ENCODE measurements at places on chromosomes 11 and 22.

- no peak for DNase-seq
Observed at GRCh38 chr11:15673408-15673831, 558.7 kb downstream of the INSC start.

DNA sequence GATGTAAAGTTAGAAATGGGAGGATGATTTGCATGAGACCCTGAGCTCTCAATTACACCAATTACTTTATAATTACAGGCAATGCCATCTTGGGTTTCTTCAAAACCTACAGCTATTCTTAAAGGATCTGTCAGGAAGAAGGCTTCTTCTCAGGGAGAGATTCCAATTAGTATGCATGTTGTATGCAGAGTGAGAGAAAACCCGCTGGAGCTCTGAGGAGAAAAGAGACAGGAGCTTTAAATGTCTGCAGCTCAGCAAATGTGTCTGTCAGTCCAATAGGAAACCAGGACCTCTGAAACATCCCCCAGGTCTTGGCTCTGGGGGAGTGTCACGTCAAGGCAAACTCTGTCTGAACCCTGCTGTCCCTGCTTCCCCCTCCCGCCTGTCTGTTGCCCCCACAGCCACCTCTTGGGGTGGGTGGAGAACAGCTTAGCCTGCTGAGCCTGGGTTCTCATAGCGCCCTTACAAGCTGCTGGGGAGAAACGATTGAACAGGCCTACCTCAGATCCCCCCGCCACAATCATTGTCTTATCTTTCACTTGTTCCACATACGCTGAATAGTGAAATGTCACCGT, 140.2 kb downstream of the SPATA19 start:
- DNase-seq: no peak

DNA sequence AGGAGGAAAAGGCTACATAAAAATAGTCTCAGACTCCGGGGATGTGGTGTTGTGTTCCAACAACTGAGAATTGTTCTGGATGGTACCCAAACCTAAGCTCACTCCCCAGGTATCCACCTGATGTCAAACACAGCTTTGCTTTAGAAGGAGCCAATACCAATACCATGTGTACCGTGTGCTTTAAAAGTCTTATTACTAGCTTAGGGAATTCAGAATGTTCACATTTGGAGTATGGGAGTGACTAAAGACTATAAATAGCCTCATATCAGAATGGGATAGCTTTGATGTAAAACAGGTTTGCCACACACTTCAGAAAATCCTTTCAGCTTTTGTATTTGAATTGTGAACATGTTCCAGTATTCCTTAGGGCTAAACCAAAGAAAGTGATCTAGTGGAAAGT, 248.7 kb upstream of the ARHGAP42 start:
- no peak for DNase-seq

DNA sequence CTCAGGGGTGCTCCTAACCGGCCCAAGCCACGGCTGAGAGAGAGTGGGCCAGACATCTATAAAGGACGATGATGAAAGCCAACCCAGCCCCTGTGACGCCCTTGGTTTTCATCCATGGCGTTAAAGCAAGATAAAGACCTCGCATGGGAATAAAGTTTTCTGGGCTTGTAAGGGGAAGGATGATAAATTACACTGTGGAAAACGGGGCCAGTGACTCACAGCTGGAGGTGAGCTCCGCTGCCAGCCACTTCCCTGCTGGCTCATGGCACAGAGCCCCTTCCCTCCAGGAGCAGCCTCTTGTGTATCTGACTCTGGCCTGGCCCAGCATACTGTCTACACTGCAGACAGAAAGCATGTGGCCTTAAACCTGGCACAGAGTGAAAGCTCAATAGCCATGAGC, 503.2 kb upstream of the B3GAT1 start:
- DNase-seq: no peak

DNA sequence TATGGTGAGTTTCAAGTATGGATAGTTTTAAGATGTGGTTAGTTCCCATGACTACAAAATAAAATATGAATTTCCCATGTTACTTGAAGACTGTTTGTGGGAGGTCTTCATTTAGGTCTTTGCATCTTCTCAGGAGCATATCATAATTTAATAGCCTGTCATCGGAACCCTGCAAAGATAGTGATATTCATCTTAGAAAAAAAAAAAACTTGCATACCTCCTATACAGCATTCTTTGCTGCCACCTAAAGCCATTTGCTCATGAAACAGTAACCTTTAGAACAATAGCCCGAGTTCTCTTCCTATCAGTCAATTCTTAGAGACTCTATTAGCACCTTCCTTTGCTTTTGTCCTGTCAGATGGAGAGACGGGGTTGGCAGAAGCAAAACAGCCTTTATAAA, 75.3 kb downstream of the ARFGAP2 start:
- DNase-seq: no peak

GRCh38 chr11:68213135-68213515, at the start of gene KMT5B:
Gene KMT5B, minus strand, starts transcription at chr11:68213296. Its CDS starts 23,220 bp downstream, at chr11:68190076.
- DNase-seq: no peak

DNA sequence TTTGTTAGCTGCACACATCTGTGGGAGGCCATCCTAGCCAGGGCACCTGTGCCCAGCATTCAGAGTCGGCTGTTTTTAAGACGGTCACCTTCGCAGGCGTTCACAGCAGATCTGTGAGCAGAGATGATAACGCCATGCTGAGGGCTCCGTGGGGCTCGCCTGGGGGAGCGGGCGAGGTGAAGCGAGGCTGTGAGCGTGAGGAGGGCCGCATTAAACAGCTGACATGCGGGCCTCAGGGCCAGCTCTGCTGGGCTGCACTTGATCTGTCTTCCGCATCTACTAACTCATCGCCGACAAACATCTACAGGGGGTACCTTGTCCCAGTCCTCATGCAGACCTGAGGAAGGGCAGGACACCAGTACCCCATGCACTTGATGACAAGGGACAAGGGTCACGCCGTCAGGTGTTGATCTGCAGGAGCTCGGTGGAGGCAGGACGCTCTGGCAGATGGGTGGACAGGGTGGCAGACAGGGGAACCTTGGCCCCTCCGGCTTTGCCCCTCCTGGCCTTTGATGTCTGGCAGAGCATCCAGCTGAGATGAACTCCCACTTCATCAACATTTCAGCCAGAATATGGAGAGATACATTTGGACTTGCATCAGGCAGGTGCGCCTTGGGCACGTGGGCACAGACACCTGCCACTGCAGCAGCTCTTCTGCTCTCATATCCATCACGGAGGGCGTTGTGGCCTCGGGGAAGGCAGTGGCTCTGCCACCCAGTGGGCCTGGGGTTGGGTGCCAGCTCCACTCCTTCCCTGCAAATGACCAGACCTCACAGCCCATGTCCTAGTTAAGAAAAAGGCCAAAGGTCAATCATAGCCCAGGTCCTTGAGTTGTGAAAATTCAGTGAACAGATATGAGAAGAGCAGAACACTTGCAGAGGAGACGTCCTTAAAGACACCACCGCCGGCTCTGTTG, 822.9 kb downstream of the BRD1 start:
- DNase-seq: no peak

DNA sequence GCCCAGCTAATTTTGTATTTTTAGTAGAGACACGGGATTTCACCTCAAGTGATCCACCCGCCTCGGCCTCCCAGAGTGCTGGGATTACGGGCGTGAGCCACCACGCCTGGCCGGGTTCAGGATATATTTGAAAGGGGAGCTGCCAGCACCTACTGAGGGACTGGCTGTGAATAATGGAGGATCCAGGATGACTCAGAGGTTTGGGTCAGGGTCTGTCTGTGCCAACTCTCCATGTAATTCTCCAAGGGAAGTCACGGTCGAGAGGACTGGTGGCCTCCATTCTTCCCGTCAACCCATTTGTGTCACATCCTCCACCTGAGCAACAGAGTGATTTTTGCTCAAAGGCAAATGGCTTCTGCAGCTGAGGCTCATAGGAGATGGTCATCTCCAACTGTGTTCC, 3.6 kb upstream of the ARRB1 start:
- no peak for DNase-seq

- no peak for DNase-seq
Observed at GRCh38 chr11:28673691-28674432, 565.7 kb downstream of the METTL15 start.

DNA sequence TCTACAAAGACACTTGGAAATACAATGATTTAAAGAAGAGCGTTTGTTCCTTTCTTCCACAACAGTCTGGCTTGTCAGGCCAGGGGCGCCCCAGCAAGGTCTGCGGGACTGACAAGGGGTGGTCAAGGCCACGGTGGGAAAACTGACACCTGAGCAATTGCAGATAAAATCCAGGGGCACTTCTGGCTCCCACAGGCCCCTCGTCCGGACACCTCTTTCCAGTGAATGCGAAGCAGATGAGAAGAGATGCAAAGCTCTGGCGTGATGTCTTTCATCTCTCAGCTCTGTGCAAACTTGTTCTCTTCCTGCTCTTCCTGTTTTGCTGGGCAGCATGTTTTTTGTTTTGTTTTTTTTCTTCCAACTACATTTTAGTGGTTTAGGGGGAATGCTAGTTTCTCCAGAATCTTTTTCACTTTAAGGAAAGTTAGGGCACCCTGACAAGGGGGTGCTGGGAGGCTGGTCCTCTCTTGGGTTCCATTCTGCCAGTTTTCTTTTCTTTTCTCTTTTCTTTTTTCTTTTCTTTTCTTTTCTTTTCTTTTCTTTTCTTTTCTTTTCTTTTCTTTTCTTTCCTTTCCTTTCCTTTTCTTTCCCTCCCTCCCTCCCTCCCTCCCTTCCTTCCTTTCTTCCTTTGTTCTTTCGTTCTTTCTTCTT, 11.1 kb upstream of the CBX6 start:
- no peak for DNase-seq

DNA sequence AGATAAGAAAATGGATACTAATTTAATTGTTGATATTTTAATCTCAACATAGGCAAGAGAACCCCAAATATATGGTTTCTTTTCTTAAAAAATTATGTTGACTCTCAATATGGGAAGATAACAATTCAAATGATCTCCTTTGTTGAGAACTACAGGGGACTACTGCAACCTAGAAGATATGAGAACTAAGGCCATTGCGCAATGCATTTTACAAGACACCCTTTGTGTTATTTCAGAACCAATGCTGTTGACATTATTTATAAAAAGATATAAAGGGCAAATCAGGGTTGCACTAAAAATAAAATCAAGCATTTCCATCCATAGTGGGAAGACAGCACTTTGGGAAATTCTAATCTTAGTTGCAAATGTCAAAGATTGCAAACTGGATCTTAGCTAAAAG, 322.3 kb downstream of the SOX6 start:
- DNase-seq: no peak

- peak; percentile 62 for DNase-seq
Observed at GRCh38 chr11:64305691-64306562, 603 bp downstream of the ESRRA start.

- DNase-seq: no peak
Observed at GRCh38 chr11:122248939-122249338, 132.9 kb upstream of the BLID start.

GRCh38 chr22:36238373-36239149, 766 bp downstream of the APOL2 start:
- no peak for DNase-seq

DNA sequence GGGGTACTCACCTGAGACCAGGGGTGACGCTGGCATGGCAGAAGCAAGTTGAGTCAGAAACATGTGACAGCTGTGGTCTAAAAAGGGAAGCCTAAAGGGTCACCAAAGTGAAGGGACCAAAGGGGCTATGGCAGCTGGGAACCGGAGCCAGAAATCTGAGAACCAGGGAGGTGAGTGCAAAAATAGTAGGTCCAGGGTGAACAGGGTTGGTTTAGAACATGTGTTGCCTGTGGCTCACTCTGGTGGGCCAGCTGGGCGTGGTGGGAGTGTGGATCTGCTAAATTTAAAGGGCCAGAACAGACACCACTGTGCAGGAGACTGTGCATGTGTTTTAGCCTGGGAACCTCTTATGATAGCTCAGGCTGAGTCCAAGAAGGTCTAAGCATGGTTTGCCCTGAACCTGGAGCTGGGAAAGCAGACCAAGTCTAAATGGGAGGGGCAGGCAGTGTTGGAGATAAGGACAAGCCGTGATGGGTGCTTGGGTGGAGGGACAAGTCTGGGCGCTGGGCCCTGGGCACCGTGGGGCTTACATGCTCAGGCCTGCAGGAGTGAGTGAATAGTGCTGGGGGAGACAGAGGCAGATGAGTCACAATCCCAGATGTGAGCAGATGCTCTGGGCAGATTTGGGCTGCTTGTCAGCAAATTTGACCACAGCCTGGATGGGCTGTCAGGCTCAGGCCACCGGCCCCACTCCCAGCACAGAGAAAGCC, 41.4 kb upstream of the ZBED5 start:
- DNase-seq: no peak

GRCh38 chr11:126473269-126473668, 117.8 kb downstream of the ST3GAL4 start:
- no peak for DNase-seq

Measured in activated T-cell treated with anti-CD3 and anti-CD28 coated beads for 4 hours (primary cell).